SJCRH30 (cell line): ENCODE measurements at places on chromosomes 11 and 22.
A peak's percentile ranks its signal among the peaks of the same experiment; 100 is the strongest.

DNA sequence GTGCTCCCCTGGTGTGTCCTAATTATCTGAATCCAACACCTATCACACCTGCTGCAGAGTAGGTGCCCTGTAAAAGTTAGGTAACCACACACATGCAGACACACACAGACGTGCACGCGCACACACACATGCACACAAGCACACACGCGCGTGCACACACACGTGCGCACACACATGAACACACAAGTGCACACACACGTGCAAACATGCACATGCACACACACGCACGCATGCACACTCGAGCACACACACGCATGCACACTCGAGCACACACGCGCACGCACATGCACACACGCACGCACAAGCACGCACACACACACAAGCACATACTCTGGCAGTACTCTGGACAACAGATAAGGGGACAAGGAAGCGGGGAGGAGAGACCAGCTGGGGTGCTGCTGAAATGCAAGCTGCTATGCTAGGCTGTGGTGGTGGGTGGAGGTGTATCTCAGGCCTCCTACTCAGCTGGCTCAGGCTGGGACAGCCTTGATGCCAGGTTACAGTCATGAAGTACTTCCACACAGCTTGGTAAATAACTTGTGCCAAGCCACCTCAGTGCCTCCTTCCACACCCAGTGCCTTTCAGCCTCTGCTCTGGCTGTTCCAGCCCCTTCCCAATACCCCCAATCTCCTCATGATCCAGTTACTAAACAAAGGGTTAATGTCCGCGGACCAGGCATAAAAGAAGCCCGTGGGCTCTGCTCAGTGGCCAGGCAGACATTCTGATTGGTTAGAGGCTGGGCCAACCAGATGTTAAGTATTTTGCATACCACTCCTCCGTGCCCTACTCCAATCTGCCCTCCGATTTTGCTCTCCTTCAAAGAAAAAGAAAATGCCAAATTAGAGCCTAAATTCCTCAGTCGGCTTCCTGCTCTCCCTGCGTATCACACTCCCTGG is 374.1 kb downstream of the TENM4 start:
- H3K27ac ChIP-seq = no peak overlapping the region
- DNase-seq = peak; percentile 40
- no peaks in the 10 kb centered on the region; the same call in 1 of the 2 replicates for H3K27me3 ChIP-seq
- no peaks in the 10 kb centered on the region for H3K36me3 ChIP-seq

DNA sequence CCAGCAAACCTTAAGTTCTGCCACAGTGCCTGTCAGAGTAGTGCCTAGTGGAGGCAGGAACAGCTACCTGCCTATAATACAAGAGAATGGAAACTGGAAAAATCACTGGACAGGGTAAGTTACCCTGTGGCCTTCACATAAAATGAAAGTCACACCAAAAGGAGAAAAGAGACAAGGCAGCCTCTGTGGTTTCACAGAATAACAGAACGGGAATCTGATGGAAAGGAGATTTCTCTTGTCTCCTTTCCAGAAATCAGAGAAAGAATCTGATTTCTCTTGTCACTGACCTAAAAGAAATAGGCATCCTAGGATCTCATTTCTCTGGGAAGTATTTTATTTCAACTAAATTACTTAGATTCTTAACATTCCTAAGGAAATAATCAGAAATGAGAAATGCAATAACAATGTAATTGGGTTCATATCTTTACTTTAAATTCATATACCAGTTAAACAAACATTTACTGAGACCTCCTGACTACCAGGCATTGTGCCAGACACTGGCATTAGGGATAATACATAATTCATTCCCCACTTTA is 41.6 kb downstream of the PRCP start:
- peak overlapping the region; percentile 23 for H3K27ac ChIP-seq
- H3K4me3 ChIP-seq = no peak overlapping the region
- no peaks in the 10 kb centered on the region for H3K36me3 ChIP-seq
- H3K27me3 ChIP-seq = no peaks in the 10 kb centered on the region
- no peak for DNase-seq
- peaks cover 9% of the 10 kb centered on the region; the same call in 1 of the 2 replicates for H3K4me1 ChIP-seq

- peak overlapping the region; percentile 75 for H3K27ac ChIP-seq
- no peaks in the 10 kb centered on the region for H3K36me3 ChIP-seq
- no peak overlapping the region for H3K4me3 ChIP-seq
- H3K27me3 ChIP-seq = no peaks in the 10 kb centered on the region
- DNase-seq = no peak
Observed at GRCh38 chr11:124898711-124899110, 1.0 kb upstream of the ROBO4 start.

DNA sequence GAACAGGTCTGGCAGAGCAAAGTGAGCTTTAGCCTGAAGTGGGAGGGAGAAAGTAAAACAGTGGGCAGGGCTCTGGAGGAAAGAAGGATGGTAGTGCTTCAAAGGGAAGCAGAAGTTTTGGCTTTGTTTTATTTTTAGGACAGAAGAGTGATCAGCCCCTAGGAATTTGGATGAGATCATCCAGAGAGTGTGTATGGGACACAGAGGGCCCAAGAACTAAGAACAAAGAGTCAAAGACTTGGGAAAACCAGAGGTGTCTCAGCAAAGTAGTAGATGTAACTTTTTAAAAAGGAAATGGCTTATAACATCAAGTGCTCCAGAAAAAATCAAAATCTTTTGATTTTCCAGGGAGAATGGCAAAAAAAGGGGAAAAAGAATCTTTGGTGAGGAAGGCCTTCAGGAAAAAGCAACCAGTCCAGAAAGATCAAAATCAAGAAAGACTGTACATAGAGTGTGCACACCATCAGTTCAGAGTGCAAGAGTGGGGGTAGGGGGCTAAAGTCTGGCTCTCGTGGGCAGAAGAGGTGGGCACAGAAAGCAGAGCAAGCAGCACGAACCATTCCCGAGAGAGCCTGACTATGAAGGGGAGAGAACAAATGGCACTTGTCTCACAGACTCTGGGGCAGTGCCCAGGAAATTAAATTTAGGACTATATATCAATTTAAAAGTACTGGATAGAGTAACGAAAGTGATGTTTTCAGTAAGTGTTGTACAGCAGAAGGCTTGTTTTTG is 30.0 kb downstream of the MAPK1 start:
- peak overlapping the region; percentile 89 for H3K27ac ChIP-seq
- no peak overlapping the region for H3K4me3 ChIP-seq
- H3K36me3 ChIP-seq = no peaks in the 10 kb centered on the region; the same call in 1 of the 2 replicates
- DNase-seq = peak; percentile 78
- H3K27me3 ChIP-seq = no peaks in the 10 kb centered on the region
- H3K4me1 ChIP-seq = peaks cover 23% of the 10 kb centered on the region
